ENCODE measurements at places on chromosomes 3 and 15. TPM values are rescaled to one million over a fixed set of nuclear protein-coding genes. Genes with fewer than 3 reads are reported as not detected.
A peak's percentile ranks its signal among the peaks of the same experiment; 100 is the strongest.

DNA sequence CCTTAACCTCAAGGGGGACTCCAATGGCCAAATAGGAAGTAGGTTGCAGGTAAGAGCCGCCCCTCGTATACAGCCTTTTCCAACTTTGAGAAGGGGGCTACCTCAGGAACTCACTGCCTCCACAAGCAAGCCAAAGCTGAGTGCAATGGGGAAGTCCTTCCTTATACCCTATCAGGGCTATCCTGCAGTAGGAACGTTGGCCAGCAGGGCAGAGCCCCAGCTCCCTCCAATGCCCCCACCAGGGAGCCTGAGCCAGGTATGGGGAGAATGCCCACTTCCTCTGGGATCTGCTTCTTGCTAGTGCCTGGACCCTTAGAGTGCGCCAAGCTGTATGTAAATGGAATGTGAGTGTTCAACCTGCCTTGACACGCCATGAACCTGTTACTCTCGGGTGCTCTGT, 16.3 kb downstream of the CACNA2D2 start:
- no peak for DNase-seq

- no peak for DNase-seq
Measured at GRCh38 chr3:73521734-73522336, 102.9 kb downstream of the PDZRN3 start.

- no peak for DNase-seq
Measured at GRCh38 chr15:52733696-52734255, 54.6 kb upstream of the ATOSA start.

- DNase-seq, result no peak
Measured at GRCh38 chr3:30501526-30501925, 104.9 kb upstream of the TGFBR2 start.

- DNase-seq, result no peak
Measured at GRCh38 chr15:34776606-34777105, 18.7 kb downstream of the ACTC1 start.

- no peak for DNase-seq
Measured at GRCh38 chr15:69766156-69766555, 313.5 kb downstream of the RPLP1 start.

DNA sequence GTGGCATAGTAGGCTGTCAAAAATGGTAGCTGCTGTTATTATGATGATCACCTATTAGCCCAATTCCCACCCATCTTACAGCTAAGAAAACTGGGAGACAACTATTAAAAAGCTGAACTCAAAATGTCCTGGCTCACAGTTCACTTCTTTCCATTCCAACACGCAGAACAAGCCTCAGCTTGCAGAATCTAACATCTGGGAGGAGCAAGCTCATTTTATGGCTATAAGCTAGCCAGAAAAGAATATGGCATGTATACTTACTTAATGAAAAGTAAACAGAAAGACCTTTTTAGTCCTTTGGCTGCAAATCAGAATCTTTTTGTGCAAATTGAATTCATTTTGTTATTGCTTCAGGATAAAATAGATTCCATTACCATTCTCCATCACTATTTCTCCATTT, 34.8 kb upstream of the CFAP20DC start:
- DNase-seq, result no peak

DNA sequence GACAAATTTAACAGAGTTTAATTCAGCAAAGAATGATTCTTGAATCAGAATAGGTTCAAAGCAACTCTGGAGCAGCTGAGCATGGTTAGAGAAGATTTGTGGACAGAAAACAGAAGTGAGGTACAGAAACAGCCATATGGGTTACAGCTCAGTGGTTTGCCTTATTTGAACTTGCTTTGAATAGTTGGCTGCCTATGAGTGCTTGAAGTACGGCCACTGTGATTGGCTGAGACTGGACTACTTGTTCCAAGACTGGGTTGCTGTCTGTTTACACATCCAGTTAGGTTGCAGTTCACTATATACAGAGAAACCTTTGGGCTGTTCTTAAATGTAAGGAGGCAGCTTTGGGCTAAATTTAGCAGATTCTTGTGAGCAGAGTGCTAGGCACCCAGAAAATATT, 79.4 kb upstream of the CADPS start:
- DNase-seq, result no peak

DNA sequence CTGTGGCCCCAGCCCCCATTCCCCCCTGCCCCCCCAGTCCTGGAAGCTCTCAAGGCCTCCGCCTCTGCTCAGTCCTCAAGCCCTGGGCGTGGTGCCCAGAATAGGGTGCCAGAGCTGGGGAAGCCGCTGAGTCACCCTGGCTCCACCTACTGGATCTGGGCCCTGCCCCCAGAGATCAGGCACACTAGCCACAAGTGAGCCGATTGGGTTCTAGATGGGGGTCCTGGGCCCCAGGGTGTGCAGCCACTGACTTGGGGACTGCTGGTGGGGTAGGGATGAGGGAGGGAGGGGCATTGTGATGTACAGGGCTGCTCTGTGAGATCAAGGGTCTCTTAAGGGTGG, 5.7 kb downstream of the EIF4G1 start:
- peak; percentile 99 for DNase-seq

DNA sequence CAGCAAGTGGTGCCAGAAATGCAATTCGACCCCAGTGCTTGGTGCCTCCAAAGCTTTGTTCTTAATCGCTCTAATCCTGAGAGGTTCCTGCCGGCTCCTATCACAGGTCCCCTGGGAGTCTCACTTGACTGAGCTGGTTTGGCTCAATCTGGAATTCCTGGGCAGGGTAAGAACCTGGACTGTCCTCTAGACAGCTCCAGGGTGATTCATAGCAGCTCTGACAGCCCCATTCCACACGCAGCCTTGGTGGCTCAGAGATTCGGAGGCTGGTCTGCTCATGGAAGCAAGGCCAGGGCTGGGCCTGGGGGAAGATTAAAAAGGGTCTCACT, 37.9 kb downstream of the MYO5C start:
- no peak for DNase-seq

FRMD5 gene
- total RNA-seq, result 1.8 TPM

All from ovary (tissue), 10 donors.